ENCODE measurements at places on chromosomes 16 and 17.

DNA sequence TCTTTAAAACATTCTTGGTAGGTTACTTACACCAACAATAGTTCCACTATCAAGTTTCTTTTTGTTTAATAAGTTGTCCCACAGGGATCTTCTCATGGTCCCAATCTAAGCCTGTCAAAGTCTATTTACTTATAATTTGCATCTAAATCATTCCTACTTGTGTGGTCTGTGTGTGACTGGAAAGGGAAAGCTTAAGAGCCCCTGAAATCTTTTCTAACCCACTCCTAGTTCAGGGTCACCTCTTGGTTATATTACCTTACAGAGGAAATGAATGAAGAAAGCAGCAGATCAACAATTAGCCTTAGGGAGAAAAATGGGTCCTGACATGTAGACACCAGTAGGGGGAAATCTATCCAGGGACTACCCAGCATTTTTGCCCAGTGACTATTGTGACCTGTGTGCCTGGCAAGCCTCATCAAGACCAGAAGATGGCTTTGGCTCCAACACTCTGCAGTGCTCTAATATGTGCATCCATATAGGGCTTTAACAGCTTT is 110.4 kb upstream of the HAS3 start:
- no peak for DNase-seq

- DNase-seq: no peak
Measured at GRCh38 chr17:992933-993332, 4.0 kb upstream of the TIMM22 start.

DNA sequence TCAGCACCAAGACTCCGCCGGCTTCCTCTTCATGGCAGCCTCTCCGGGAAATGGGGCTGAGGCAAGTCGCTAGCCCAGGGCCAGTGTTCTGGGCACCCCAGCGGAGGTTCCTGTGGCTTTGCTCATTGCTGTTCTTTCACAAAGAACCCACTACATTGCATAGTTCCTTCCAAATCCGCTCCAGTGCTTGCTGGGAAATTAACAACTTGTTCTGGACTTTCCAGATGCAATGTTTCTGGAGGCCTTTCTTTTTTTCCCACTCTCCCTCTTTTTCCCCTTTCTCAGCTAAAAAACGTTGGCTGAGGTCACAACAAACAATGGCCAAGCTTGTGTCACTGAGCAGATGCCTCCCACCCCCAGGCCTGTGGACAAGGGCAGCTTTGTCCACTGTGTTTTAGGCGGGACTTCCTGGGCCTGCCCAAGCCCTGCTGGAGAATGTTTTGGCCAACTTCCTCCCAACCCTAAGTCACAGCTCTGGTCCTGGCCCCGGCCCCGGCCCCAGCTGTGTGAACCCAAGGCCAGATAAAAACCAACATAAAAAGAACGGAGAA is 131.5 kb upstream of the RCVRN start:
- DNase-seq: no peak

DNA sequence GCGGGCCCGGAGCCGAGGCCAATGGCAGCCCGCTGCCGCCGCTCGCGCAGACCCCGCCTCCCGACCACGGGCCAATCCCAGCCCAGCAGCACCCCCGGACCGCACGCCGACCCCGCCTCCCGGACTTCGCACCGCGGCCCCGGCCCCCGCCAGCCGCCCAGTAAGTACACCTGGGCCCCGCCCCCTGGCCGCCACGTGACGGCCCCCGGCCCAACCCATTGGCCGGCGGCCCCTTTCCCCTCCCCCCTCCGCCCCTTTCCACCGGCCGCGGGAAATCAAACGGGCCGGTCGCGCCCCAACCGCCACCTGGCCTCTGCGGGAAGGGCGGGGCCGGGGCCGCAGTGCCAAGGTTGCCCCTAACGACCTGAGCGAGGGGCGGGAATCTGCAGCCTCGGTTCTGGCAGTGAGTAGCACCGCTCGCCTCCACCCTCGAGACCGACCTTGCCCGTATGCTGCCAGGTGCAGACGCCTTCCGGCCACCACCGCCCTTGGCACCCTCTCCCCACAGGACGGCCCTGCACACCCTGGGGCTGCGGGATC is at the start of gene YBX2:
Gene YBX2 (minus strand): TSS at position 26 of the 540 bp plus-strand sequence. CDS start 139 bp downstream, outside the sequence.
- peak; percentile 64 for DNase-seq

- peak; percentile 1 for DNase-seq
Measured at GRCh38 chr16:84952335-84953189, 58.8 kb downstream of the ZDHHC7 start.

- DNase-seq: no peak
Measured at GRCh38 chr16:85205747-85206471, 93.6 kb upstream of the CIBAR2 start.

DNA sequence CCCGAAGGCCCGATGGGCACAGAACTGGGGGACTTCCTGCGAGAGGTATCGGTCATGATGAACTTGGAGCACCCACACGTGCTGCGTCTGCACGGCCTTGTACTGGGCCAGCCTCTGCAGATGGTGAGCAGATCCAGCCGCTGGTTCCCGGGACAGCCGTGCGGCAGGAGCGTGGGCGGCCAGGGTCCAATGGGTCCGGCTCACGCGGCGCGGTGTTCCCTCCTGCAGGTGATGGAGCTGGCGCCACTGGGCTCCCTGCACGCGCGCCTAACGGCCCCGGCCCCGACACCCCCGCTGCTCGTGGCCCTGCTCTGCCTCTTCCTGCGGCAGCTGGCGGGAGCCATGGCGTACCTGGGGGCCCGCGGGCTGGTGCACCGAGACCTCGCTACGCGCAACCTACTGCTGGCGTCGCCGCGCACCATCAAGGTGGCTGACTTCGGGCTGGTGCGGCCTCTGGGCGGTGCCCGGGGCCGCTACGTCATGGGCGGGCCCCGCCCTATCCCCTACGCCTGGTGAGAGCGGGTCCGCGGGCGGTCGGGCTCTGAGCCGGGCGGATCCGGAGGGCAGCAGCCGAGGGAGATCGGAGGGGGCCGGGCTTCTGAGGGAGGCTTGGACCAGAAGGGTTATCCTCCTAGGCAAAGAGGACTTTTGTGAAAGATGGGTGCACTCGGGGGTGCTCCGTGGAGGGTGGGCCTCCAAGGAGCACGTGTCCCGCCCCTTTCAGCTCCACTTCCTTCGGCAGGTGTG is 3.0 kb downstream of the TNK1 start:
- DNase-seq: no peak

- no peak for DNase-seq
Measured at GRCh38 chr16:22077700-22078313, 14.5 kb upstream of the VWA3A start.

GRCh38 chr16:81349608-81350305 is 35.0 kb downstream of the GAN start:
- no peak for DNase-seq

GRCh38 chr16:57115514-57116182 is 23.3 kb downstream of the CPNE2 start:
- peak; percentile 72 for DNase-seq

DNA sequence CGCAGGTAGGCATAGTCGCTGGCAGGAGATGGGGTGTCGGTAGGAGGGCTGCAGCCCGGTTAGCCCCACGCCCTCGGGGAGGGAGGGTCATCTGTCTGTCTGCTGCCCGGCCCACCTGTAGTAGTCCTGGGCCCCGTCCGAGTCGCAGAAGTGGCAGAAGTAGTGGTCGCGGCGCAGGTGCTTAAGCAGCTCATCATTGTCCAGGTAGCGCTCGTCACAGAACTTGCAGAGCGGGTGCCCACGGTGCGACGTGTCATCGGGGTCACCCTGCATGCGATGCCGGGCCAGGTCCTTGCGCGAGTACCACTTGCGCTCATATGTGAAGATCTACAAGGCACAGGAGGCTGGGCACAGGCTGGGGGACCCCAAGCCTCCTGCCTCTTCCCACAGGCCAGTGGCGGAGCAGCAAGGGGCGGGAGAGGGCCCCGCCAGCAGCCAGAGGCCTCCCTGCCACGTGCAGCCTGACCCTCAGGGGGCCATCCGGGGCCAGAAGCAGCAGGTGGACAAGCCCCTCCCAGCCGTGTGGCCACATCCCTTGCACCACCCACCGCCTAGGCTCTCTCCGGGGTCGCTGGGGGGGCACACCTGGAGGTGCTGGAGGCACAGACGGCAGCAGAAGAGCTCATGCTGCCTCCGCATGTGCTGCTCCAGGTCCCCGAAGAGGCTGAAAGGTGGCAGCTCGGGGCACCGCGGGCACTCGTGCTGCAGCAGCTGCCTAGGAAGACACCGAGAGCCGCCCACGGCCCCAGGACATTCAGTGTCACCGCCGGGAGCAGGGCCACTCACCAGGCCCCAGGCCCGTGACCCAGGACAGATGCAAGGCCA is 7.0 kb downstream of the ZNF598 start:
- no peak for DNase-seq

DNA sequence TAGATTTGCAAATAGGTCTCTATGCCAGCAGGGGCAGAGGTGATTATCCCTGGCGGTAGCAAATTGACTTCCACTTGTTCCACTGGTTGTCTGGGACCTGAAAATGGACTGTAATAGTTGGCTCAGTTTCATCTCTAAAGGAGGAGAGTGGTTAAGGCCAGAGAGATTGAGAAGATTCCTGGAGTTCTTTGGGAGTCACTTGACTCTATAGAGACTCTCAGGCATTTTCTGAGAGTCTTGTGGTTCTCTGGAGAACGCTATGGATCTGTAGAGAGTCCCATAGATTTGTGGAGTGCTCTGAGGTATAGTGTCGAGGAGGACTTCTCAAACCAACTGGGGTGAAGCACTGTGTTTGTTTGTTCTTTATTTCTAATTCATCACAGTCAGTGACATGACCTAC is 8.9 kb upstream of the PMP22 start:
- no peak for DNase-seq

DNA sequence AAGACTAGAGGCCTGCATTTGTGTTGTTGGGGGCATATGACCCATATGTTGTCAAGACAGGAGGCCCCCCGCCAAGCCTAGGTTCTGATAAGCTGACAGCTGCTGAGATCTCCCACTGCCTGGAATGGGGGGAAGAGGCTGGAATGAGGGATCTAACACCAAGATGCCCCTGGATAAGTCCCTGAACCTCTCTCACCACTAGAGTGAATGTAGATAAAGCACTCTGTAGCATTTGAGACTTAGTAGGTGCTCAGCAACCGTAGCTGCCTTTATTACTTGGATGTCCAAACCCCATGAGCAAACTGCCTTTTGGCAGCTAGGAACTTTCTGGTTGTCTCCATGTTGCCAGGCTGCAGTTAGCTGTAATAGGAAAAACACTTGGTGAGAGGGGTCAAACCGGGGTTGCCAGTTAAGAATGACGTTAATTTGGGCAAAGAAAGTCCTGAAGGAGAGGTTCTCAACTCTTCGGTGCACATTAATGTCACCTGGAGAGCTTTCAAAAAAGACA is 4.4 kb upstream of the RASL10B start:
- DNase-seq: no peak

GRCh38 chr16:15031586-15031985 is 24.3 kb downstream of the NTAN1 start:
- DNase-seq: no peak

DNA sequence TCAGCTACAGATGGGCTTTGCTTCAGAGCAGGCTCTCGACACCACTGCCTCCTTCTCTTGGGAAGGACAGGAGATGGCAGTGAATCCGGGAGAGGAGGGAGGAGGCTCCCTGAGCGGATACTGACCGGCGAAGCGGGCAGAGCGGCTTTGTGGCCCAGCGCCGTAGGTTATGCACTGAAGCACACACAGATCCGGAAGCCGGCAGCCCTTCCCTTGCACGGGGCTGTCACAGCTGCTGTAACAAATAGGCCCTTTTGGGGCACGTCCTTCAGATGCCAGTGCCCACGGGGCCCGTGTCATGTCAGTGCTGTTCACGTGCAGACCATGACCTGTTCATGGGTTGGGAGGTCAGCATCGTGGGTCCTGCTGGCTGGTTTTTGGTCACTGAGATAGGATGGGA is 144.7 kb upstream of the CHMP6 start:
- DNase-seq: no peak

GRCh38 chr16:29852654-29853053 is 10.4 kb downstream of the CDIPT start:
- DNase-seq: no peak

- no peak for DNase-seq
Measured at GRCh38 chr16:60720060-60720459, 1316.2 kb downstream of the CDH8 start.

DNA sequence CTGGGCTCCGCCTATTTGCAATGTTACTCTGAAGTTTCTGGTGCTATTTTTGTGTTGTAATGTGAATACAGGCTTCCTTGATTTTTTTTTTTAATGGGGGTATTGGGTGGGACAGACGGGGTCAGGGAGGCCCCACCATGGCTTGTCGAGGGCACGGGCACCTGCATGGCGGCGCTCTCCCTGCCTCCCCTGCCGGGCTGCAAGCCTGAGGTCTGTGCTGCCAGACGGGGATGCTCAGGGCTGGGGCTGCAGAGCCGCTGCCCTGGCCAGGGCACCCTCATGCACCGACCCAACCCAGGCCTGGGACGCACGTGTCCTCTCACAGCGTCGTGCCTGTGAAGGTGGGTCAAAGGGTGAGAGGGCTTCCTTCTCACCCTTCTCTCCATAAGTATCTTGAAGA is 13.0 kb upstream of the ZFPM1 start:
- DNase-seq: no peak

DNA sequence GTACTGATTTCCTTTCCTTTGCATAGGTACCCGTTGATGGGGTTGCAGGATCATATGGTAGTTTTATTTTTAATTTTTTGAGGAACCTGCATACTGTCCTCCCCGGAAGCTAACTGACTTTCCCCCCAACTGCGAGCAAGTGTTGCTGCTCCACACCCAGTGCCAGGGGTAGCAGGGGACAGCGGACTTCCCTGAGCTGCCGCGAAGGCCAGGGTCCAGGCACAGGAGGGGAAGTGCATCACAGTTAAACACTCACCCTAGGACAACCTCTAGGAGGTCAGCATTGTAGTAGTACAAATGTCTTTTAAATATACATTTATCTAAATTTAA is 201.7 kb downstream of the NPIPB11 start:
- DNase-seq: no peak

DNA sequence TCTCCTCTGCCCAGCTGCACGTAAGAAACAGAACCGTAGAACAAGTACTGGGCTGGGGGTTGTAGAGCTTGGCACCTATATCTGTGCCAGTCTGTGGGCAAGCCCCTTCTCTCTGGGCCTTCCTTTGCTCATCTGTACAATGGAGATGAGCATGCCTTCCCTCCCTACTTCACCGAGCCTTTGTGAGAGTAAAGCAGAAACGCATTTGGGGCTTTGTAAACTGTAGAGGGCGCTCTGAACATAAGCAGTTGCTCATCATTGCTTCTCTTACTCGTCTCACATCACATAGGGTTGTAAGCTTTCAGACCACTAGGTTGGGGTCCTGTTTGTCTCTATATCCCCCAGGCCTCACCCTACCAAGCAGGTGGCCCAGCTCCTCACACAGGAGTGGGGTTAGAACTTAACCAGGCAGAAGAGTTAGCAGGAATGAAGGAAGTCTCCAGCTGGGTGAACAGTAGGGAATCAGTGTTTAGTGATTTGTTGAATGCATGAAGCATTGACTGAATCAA is 15.1 kb downstream of the SAMD14 start:
- no peak for DNase-seq

DNA sequence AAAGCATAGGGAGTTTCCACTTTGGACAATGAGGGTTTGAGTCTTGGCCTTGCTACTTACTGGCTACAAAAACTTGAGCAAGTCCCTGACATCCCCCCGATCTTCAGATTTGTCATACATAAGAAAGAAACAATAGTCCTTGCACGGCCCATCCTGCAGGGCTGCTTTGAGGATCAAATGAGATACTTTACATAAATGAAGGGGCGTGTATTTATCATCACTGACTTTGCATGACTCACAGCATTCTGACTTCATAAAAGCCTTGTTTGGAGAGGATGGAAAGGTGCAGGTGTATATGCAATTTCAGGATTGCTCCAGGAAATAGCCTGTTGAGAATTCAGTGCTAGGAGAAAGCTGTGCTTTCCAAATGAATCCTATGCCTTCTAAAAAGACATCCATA is 465.0 kb upstream of the MAF start:
- no peak for DNase-seq
